Body of pancreas (tissue), 4 donors: ENCODE measurements at places on chromosomes 13 and 19.

- no peak for DNase-seq
Measured at GRCh38 chr19:32869369-32869965, at the start of gene SLC7A9. SLC7A9 (minus strand) TSS chr19:32869767; CDS start chr19:32868534, 1,233 bp downstream.

GRCh38 chr13:95652244-95652764 is 7.8 kb upstream of the DZIP1 start:
- DNase-seq, result no peak

DNA sequence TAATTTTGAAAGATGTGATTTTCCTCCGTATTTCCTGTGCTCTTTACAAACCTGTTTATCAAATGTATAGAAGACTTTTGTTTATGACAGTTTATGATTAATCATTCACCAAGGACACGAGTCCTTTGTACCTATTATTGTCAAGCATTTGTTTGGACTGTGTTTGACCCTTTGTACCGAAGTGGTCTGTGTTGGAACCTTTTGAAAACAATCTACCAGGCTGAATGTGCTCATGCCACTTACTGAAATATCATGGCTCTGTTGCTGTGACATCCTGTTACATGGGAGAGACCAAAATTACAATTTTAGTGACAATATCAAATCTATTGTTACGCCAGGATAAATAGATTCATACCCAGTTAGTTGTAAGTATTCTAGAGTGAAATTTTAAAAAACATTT is 193.6 kb downstream of the IRS2 start:
- DNase-seq, result no peak

- DNase-seq, result no peak
Measured at GRCh38 chr13:97116754-97117153, 105.4 kb upstream of the MBNL2 start.

DNA sequence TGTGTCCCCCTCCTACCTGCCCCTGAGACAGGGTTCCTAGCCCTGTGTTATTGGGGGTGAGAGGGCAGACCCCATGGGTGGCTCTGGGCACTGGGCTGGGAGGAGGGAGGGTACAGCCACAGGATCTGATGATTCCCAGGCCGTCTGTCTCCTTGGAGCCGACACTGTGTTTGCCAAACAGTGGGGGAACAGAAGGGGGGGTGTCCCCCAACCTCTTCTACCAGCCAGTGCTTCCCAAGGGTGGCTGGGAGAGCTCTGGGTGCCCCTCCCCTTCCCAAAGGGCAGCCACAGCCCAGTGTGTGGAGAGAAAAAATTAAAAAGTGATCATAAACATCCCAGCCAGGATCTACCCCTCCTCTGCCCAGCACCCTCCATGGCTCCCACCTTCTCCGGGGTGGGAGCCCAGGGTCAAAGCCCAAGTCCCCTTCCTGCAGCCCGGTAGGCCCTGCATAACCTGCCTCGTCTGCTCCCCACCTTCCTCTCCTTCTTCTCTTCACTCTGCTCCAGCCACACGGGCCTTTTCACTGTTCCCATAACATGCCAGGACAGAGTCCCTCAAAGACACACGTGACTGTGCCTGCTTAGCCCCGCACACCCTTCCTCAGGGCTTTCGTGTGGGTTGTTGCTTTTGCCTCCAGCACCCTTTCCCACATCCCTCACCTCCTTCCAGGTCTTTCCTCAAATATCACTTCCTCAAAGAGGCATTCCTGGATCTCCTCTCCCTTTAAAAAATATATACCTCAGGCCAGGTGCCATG is 1.4 kb upstream of the PLIN4 start:
- DNase-seq, result no peak

GRCh38 chr19:43467276-43467675 is 1.9 kb upstream of the LYPD3 start:
- DNase-seq, result no peak

DNA sequence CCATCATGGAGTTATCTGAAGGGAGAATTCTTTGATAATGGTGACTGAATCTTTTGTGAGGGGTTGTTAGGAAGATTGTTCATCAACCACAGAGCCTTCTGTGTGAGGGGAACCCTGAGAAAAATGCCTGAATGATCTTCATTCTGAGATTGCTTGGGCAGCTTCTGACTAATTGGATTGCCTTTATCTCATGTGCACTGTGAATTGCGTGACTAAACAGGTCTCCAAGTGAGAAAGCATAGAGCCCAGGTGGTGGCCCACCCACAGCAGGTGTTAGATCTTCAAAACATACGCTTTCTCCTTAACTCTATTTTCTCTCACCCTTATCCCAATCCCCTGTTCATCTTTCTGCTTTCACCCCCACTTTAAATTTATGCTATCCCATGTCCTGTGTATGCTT is 58.3 kb downstream of the DOCK9 start:
- DNase-seq, result no peak

GRCh38 chr19:720345-721160 is 11.8 kb downstream of the PALM start:
- DNase-seq, result no peak

GRCh38 chr19:531753-532560 is at the start of gene CDC34:
CDC34 (plus strand) TSS chr19:531760; CDS start chr19:531932, 172 bp downstream.
- DNase-seq, result no peak

DNA sequence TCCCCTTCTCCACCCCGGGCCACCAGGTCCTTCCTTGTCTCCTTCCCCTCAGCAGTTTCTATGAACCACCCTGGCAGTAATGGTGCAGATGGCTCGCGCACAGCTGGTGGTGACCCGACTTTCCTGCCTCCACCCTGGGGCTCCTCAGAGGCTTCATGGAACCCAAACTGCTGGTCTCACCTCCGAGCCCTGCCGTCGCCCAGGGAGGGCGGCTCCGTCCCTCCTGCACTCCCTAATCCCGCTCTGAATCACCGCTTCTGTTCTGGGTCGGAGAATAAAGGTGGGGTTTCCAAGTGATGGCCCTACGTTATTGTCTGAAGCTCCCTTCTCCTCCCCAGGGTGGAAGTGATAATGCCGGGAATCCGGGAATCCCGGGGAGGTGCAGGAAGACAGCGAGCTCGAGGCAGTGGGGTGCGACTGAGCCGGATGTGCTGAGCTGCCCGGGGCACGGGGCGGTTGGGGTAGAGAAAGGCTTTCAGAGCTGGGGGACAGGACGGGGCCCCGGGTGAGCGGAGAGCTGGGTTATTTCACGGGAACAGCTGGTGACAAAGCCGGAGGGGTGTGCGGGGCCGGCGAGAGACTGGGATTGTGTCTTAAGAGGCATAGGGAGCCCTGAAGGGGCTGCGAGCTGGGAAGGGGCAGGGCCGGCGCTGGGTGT is 711 bp downstream of the FUT2 start:
- peak; percentile 47 for DNase-seq

DNA sequence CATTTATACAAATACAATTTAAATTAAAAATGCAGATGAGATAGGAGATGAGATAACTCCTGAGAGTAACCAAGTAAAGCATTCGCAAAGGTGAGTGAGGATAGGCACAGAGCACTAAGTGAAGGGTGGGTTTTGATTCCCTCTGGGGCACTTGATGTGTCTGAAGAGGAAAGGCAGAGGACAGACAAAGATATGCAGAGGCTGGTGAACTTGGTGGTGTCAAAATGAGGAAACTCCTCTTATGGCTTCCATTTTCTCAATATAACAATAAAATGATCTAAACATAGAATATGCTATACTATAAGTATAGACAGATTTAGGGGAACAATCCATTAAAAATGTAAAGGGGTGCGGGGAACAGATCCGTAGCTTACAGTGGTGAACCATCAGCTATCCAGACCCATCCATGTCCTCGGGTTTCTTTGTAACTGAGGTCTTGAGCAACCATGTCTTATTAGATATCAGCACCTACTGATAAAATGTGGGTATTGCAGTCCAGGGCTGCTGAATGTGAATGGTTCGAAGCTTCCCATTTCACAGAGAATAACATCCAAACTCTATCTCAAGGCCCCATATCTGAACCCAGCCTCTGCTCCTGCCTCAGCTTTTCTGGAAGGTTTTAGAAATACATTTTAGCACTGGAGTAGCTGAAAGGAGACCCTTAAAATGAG is 73.9 kb upstream of the SLC10A2 start:
- DNase-seq, result no peak

DNA sequence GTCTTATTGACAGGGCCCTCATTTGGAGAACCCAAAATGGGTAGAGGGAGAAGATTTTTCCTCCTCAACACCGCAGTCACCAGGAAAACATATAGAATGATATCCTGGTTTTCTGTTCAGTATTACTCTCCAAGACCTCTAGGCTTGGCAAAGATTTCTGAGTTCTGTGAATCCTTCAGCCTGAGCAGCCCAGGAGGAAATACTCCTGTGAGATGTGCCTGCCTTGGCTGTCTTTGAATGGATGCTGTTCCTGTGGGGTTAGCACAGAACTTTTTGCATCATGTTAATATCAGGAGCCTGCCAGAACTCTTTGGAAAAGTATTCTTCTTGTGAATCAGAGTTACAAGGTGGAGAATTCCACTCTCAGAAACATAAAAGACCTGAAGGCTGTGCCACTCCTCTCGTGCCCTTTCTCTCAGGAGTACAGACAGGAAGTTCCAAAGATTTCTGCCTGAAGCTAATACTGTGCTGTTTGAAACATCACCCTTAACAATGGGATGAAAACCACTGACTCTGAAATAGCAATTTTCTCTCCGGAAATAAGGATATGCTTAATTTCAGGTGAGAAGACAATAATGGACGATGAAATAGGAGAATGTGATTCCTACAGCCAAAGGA is 520.1 kb upstream of the NBEA start:
- no peak for DNase-seq

DNA sequence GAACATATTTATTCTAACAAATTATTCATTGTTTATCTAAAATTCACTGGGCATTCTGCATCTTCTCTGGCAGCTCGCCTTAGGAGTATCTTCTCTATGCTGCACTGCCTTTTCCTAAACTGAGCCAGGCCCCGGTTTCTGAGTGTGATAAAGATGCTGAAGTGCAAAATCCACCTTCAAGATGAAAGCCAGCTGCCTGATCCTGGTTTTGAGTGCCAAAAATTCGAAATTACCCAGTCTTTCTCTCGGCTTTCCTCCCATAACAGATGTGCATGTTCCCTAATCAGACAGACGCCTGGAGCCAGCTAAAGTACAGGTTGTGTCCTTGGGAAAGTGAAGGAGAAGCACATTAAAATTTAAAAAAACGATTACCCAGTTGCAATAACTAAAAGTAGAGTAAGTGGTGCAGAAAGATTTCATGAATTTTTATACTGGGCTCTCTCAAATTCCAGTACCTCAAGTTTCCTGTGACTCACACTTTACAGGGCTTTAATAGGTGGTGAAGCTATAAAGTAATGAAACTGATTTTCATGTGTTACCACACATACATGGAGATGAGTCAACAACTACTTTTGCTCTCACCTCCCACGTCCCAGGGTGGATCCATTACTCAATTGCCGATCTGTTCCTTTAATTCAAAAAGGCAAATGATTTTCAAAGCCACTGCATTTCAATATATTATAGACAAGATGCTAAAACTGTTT is 65.0 kb upstream of the GTF2F2 start:
- DNase-seq, result no peak

DNA sequence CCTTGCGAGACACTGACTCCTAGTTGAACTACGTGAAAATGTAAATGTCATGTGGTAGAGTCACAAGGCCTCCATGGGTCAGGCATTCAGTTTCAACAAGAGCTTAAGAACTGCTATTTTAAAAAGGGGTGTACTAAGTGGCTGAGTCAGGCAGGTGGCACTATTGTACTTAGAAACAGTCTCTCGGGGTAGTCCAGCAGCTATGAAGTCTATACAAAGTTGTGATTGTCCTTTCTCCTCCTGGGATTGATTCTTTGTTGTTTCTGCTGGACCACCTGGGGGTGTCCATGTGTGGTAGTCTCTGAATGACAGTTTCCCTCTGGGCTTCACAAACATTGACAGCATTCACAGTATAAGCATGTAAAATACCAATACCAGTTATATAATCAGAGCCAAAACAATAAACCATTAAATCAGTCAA is 33.0 kb downstream of the UGGT2 start:
- peak; percentile 69 for DNase-seq

GRCh38 chr19:51507640-51508058 is 6.0 kb upstream of the SIGLEC12 start:
- DNase-seq, result no peak

DNA sequence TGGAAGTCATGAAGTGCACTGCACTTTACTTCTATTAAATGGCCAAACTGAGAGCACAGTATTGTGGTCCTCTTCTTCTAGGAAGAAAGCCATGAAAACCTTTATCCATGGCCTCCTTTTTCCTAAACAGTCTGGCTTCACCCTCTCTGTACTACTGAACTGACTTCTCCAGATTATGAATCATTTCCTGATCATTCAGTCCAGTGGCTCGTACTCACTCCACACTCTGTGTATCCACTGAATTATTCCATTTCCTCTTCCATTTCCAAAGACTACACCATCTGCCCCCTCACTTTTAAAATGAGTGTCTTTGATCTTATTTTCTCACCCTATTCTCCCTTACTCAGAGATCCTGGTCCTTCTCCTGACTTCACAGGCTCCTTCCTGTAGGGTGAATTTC is 29.7 kb upstream of the FREM2 start:
- no peak for DNase-seq

DNA sequence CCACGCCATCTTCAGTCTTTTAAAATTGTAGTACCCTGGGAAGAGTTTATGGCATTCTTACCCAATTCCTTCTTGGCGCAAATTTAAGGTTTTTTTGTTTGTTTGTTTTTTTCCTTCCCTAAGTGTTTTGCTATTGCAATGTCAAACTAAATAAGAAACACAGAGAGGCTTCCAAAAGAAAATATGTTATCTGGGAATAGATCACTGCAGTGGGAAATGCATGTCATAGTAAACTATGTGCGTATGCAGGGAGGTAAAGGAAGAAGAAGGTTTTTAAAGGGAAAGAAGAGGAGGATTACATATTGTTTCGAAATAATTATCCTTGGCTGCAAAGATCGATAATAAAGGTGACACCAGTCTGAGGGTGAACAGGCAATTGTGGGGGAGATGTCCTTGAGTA is 13.2 kb downstream of the CLEC11A start:
- no peak for DNase-seq
